Stimulated activated CD4-positive, alpha-beta T cell treated with anti-CD3 and anti-CD28 coated beads, Interleukin-1b, Interleukin-23, amount 100 ng/mL, for 48 hours (primary cell): ENCODE measurements at places on chromosomes 12 and 14.

- DNase-seq = no peak
Measured at GRCh38 chr12:133222211-133222610, 13.5 kb downstream of the ANHX start.

- DNase-seq = no peak
Measured at GRCh38 chr12:54020591-54021405, 7.4 kb upstream of the HOXC6 start.

DNA sequence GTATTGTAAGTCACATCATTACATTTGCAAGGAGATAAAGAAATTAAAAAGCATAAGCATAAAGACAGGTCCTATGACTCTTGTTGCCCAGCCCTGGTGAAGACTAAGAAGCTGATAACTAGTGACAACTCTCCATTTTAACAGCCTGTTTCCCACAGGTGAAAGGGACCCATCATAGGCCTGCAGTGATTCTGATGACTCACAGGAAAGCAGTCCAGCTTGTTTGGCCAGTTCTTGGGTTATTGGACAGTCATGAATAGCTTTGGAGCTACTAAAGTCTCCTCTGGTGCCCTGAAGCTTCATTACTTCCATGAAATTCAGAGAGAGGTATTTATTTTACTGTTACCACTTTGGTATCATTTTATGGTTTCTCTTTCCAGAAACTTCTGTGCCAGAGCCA lies 55.5 kb upstream of the DYRK2 start:
- DNase-seq = no peak

DNA sequence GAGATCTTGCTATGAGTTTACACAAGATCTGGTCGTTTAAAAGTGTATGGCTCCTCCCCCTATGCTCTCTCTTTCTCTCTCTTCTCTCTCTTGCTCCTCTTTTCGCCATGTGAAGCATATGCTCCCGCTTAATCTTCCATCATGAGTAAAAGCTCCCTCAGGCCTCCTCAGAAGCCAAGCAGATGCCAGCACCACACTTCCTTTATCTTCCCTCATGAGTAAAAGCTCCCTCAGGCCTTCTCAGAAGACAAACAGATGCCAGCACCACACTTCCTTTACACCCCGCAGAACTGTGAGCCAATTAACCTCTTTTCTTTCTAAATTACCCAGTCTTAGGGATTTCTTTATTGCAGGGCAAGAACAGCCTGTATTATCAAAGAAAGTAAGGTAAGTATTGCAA lies 152.4 kb downstream of the SEC23A start:
- DNase-seq = no peak

- no peak for DNase-seq
Measured at GRCh38 chr14:52868911-52869618, 77.7 kb upstream of the GNPNAT1 start.

- DNase-seq = no peak
Measured at GRCh38 chr12:117646520-117646919, 285.1 kb upstream of the NOS1 start.

GRCh38 chr12:13011098-13011497 lies 11.0 kb upstream of the HEBP1 start:
- no peak for DNase-seq

GRCh38 chr12:114683709-114684097 lies 272 bp downstream of the TBX3 start:
- DNase-seq = no peak

- DNase-seq = no peak
Measured at GRCh38 chr12:116943419-116944372, 32.9 kb downstream of the FBXW8 start.

GRCh38 chr14:105852378-105853088 lies 326.1 kb downstream of the TMEM121 start:
- DNase-seq = no peak

- no peak for DNase-seq
Measured at GRCh38 chr14:22900081-22900799, 17.2 kb downstream of the REM2 start.

DNA sequence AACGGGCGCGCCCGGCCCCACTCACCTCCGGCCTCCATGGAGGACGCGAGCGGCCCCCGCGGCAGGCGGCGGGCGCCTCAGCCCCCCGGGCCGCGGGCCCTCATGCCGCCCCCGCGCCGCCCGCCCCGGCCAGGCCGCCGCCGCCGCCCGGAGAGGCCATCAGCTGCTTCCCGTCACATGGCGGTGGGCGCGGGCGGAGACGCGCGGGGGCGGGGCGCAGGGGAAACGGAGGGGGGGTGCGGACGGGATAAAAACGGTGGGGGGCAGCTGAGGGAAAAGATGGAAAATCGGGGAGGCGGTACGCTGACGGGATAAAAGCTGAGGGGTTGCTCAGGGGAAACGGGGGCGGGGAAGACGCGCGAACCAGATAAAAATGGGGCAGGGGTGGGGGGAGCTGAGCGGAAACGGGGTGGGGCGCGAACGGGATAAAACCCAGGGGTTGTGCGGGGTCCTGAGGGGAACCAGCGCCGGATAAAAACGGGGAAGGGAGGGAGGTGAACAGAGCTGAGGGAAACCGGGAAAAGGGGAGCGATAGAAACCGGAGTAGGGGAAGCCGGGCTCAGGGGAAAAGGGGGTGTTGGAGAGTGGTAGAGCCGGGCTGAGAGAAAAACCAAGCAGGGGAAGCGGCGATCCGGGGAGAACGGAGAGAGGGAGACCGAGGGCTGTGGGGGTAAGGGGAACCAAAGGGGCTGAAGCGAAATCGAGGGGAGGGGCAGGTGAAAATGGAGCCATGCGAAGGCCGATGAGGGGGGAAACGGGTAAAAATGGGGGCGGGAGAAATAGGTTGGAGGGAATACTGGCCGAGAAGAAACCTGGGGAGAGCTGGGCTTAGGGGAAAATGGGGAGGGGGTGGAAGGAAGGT lies at the start of gene WSB2:
Gene WSB2, minus strand, starts transcription at position 169 of the 862 bp plus-strand sequence. Its CDS starts 131 bp downstream, at position 38.
- DNase-seq = peak; percentile 45

DNA sequence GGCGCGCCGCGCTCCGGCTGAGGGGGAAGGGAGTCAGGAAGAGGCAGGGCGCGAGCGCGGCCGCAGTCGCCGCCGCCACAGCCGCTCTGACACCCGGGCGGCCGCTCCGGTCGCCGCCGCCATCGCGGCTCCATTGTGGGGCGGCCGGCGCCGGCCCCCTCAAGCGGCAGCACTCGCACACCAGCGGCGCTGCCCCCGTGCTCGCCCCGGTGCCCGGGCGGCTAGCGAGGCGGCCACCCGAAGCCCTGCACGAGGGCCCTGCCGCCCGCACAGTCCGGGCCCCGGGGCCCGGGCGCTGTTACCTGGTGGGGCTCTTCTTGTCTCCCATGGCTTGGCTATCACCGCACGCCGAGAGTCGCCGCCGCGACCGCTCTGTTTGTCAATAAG lies 202 bp downstream of the YAF2 start:
- DNase-seq = no peak

- no peak for DNase-seq
Measured at GRCh38 chr14:74475678-74476077, 17.4 kb downstream of the NPC2 start.

DNA sequence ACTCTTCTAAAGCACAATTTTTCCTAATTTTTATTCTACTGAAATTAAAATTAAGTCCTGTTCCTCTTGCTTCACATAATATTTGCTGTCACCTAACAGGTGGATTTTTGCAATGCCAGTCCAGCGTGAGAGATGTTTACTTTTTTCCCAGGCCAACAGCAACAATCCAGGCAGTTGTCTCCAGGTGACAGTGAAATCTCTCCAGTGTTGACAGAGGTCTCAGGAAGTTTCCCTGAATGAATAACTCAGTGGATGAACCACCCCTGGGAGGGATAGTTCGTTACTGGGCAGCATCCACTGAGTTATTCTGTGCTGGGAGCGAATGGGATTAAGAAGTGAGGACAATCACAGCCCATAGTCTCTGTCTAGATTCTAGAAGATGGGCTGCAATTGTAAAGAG lies 7.1 kb upstream of the NT5DC3 start:
- DNase-seq = no peak

- no peak for DNase-seq
Measured at GRCh38 chr14:99277530-99277929, 5.5 kb upstream of the BCL11B start.

GRCh38 chr14:52153939-52154338 lies 85.1 kb upstream of the NID2 start:
- DNase-seq = no peak

- no peak for DNase-seq
Measured at GRCh38 chr14:42023452-42023851, 416.8 kb downstream of the LRFN5 start.

DNA sequence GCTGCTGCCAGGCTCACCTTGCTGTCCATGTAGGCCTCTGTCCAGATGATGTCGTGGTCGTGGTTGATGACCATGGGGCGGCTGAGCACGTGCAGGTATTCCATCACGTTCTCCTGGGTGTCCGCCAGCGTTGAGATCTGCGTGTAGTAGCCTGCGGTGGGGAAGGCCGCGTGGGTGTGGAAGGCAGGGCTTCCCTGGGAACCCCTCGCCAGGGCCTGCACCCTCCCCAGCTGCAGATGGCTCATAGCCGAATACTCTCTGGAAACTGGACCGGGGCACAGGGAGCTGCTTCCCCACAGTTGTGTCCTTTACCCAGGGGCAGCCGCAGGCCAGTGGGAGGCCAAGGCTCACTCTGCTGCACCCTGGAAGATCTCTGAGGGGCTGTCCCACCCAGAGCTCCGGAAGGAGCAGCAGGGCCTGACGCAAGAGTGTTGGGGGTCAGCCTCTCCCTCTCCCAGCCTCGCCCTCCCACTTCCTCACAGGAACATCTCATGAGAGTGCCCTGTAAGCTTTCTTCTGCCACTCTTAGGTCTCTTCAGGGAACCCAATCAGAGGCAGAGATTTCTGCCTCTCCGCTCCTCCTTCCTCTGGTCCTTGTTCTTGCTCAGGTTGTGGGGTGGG lies 35.5 kb downstream of the CACNA2D4 start:
- no peak for DNase-seq

GRCh38 chr12:127542931-127543330 lies 724.0 kb upstream of the TMEM132C start:
- no peak for DNase-seq

DNA sequence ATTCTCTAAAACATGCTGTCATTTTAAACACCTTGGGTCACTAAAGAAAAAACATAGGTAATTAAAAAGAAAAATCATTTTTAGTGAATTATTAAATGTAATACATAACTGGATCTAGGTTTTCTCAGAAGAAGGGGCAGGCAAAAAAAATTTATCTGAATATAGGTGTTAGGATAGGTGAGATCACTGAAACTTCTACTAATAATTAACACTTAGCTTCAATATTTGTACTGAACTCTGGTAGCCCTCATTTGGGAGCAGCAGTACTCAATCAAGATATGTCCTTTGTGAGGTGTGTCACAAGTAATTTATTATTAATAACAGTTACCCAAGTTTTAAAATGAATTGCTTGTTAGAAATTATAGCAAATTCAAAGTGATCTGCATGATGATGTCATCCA lies 103.6 kb downstream of the ATP23 start:
- no peak for DNase-seq

DNA sequence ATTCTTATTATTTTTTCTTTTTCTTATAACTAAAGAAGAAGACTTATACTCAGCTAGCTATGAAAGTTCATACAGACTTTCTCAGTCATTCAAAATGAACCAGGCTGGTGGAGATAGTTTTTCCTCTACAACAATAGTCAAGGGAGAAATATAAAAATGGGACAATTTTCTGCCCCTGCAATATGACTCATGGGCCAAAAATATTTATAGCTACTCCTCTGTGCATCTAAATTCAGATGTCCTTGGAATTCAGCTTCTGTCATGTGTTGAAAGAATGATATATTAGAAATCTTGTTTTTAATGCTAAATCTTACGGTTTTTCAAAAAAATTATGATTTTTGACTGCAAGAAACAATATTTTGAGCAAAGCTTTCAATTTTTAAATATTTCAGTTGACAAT lies 237.2 kb upstream of the SYT10 start:
- no peak for DNase-seq

DNA sequence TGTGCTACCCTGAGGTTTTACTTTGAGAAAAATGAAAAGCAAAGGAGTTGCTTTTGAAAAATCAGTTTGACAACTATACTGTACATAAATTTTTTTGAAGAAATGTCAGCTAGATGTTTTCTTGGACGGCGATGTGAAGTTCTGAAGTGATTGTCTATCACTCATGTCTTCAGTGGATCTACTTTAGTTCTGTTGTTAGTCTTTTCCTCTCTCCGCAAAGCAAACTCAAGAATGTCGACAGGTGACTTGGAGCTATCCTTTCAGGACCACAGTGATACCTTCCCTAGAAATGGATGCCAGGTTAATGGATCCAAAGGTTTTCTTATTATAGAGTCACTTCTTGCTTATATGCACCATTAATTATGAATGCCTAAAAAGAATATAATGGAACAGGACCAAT lies 1.2 kb downstream of the PTPRO start:
- DNase-seq = no peak

GRCh38 chr12:95303476-95303875 lies 85.9 kb downstream of the VEZT start:
- no peak for DNase-seq

DNA sequence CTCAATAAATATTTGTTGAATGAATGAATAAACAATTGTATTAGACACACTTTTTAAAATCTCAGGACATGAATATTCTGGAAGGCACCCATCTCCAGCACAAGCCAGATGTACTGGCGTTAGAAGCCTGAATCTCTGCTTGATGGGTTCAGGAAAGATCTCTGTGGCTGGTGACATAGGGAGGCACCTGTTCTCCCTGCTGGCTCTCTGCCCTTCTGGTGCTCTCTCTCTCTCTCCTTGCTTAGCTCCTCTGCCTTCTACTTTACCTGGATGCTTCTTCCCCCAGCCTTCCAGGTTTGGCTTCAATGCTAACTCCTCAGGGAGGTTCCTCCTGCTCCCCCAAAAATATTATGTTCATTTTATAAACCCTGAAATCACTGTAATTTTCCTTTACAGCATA lies 1.5 kb downstream of the CYP46A1 start:
- no peak for DNase-seq

DNA sequence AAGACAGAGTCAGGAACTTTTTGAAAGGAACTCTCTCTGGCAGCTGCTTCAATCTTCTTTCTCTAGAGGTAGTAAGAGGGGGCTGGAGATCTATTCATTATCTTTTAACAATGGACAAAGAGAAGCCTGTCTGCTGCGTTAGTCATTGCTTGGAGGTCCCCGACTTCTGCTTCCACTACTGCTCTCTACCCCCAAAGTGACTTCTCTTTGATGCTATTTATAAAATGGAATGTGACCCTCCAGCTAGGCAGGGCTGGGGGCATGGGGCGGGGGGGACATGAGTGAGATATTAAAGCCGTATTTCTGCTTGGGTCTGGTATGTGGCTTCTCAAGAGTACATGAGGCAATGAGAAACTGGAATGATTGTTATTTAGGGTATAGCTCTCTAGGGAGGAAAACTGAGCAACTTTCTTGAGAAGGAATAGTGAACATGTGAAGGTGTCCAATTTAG lies 41.4 kb upstream of the NUDT4 start:
- no peak for DNase-seq

DNA sequence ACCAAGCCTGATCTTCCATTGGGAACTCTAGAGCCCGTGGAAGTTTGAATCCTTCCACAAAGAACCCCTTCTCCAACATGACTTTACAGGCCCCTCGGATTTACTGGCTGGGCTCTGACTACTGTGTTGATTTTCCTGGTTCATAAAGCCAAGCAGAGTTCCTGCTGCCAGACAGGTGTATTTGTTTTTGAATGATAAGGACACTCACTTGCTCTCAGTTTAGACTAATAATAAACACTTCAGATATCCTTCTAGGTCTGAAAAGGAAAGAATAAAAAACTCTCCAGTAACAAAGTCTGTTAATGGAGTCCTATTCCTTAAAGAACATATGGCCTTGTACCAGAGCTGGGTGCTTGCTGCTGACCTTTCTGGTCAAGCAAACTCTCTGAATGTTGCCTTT lies 31.0 kb downstream of the SIX1 start:
- DNase-seq = no peak
